ENCODE measurements at places on chromosomes 13 and 19. TPM values are rescaled to one million over a fixed set of nuclear protein-coding genes. Genes with fewer than 3 reads are reported as not detected.

TEX26 gene
- not detected for total RNA-seq

CPT1C gene
- 25.0 TPM for total RNA-seq

GRIN3B gene
- 4.2 TPM for total RNA-seq

PDS5B gene
- 37.1 TPM for total RNA-seq

ZNF835 gene
- total RNA-seq = not detected

LRRC4B gene
- total RNA-seq = not detected

ZNF14 gene
- total RNA-seq = 5.5 TPM

GNA15 gene
- not detected for total RNA-seq

ZNF226 gene
- 10.8 TPM for total RNA-seq
